ENCODE measurements at places on chromosomes 13 and 19.
A peak's percentile ranks its signal among the peaks of the same experiment; 100 is the strongest.

- DNase-seq, result no peak
Observed at GRCh38 chr13:114045113-114045735, 71.3 kb upstream of the C13orf46 start.

DNA sequence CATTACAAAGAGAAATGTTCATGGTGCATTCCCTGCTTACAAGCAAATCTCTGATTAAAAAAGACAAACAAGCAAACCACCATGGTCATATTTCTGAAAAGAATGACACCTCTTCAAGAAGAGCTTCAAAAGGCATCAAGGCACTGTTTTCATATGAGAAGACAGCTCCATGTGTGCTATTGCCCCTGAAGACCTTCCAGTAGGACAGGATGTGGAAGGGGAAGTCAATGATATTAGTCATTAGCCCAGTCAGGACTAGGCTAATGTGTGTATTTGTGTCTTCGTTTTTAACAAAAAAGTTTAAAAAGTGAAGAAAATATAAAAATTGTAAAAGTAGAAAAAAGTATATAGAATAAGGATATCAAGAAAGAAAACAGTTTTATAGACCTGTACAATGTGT is 534.7 kb upstream of the ARGLU1 start:
- no peak for DNase-seq

GRCh38 chr13:33129094-33129832 is 113.0 kb downstream of the KL start:
- DNase-seq, result no peak

- DNase-seq, result no peak
Observed at GRCh38 chr13:30943881-30944280, 11.4 kb downstream of the TEX26 start.

- no peak for DNase-seq
Observed at GRCh38 chr13:113581871-113582270, 2.7 kb upstream of the TFDP1 start.

- peak; percentile 31 for DNase-seq
Observed at GRCh38 chr19:2282062-2282861, at the start of gene PEAK3. PEAK3 (minus strand) TSS chr19:2282175; CDS start chr19:2280931, 1,244 bp downstream.

DNA sequence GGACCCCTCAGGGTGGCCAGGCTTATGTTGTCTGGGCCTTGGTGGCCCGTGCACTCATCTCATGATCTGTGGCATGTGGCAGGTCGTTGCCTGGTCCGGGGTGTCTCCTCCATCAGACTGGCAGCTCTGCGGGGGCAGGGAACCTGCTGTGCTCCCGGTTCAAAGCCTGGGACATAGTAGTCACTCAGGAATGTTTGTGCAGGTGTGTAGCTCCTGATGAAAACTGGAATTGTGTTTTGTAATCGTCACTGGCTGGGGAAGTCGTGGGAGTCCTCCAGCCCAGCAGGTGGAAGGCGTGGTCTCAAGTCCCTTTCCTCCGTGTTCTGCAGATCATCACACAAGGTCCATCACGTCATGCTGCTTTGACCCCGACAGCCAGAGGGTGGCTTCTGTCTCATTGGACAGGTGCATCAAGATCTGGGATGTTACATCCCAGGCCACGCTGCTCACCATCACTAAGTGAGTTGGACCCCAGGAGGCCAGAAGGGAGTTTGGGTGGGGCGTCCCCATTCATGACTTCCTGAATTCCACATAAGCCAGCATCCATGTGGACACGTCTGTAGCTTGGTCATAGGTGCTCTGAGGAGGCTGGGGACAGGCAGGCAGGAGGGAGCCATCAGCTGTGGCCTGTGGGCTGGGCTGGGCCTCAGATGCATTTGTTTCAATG is 19.1 kb downstream of the WDR88 start:
- DNase-seq, result no peak

GRCh38 chr13:48176781-48177180 is 56.2 kb upstream of the ITM2B start:
- no peak for DNase-seq

DNA sequence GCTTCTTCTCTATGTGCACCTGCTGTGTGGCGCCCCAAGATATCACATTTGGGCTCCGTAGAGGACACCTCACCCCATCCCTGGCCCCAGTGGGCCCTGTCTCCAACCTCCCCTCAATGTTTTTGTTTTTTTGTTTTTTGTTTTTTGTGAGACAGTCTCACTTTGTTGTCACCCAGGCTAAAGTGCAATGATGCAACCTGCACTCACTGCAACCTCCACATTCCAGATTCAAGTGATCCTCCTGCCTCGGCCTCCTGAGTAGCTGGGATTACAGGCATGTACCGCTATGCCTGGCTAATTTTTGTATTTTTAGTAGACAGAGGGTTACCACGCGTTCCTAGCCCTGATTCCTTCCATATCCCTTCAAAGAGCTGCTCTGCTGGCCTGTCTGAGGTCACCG is 26.9 kb upstream of the TUBGCP3 start:
- no peak for DNase-seq

DNA sequence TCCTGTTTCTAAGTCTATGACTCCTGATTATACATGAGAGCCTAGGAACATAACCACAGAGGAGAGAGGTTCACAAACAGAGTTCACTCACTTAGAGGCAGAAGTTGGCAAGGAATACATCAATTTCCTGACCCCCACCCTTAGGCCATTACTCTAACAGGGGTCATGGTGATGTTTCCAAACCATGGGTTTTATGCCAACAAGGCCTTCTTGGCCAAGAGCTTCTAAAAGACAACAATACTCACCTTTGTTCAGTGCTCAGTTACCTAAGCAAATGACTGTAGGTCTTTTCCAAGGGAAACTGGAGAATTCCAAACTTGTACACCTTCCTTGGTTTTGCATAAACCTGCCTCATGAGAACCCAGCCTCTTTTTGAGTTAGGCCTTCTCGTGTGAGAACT is 52.6 kb downstream of the ERICH4 start:
- no peak for DNase-seq

DNA sequence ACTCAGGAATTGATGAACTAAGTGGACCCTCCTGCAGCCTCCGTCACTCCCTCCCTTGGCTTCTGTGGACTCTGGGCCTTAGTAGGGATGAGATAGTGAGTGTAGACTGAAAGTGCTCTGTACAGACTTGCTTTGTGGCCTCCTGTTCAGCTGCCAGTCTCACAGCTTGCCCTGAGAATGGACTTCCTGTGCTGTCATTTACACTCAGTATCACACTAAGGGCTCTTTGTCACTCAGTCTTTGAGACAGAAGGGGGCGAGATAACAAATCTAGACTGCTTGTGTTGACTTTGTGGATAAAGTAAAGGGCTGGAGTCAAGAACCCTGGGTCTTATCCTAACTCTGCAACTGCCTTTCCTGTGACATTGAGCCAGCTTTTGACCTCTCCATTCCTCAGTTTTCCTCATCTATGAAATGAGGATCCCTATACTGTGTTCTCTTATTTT is 21.0 kb upstream of the SPRY2 start:
- DNase-seq, result no peak

DNA sequence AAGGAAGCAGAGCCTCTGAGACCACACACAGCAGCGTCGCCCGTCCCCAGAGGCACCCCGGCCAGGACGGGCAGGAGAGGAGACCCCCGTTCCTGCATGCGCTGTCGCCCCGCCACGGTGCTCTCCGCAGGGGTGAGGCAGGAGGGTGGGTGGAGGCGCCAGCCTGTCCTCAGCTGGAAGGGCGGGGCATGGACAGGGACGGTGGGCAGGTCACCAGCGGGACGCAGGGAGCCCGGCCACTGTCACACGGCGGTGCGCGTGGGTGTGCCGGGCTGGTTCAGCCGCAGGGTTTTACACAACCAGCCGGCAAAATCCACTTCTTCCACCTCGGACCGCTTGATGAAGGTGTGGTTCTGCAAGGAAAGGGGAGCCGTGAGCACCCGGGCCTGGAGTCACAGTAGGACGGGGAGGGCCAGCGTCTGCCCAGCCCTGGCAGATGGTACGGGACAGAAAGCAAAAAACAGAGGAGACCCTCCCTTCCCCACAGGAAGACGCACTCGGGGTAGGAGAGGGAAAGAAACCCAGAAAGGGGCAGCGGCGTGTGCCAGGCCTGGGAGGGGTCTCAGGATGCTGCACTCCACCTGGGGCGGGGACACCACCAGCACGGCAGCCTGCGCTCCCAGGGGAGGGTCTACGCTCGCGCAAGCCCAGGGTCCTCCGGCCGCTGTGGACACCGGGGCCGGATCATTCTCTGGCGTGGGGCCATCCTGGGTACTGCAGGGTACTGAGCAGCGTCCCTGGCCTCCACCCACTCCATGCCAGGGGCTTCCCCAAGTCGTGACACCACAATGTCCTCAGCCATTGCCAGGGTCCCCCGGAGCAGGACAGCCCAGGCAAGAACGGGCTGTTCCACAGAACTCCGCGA is 23.9 kb upstream of the ZBTB7A start:
- no peak for DNase-seq

Measured in activated naive CD4-positive, alpha-beta T cell treated with Interleukin-2 at 50 U/mL for 16 hours (primary cell).